ENCODE measurements at places on chromosomes 12 and 14.

DNA sequence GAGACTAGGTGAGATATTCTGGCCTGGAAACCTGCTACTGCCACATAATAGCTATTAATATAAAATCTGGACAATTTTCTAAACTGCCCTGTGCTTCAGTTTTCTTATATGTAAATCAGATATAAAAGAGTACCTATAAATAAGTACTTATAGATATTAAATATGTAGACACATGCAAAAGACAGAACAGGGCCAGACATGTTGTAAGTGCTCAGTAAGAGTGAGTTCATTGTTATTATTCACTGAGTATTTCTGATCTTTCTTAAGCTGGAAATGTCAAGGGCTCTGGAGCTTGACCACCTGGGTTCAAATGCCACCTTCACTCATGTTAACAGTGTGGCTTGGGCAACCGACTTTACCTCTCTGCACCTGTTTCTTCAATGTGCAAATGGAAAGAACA is 179.8 kb downstream of the GALC start:
- no peak for DNase-seq

GRCh38 chr12:12499909-12500604 is 62.6 kb downstream of the DUSP16 start:
- DNase-seq: no peak

DNA sequence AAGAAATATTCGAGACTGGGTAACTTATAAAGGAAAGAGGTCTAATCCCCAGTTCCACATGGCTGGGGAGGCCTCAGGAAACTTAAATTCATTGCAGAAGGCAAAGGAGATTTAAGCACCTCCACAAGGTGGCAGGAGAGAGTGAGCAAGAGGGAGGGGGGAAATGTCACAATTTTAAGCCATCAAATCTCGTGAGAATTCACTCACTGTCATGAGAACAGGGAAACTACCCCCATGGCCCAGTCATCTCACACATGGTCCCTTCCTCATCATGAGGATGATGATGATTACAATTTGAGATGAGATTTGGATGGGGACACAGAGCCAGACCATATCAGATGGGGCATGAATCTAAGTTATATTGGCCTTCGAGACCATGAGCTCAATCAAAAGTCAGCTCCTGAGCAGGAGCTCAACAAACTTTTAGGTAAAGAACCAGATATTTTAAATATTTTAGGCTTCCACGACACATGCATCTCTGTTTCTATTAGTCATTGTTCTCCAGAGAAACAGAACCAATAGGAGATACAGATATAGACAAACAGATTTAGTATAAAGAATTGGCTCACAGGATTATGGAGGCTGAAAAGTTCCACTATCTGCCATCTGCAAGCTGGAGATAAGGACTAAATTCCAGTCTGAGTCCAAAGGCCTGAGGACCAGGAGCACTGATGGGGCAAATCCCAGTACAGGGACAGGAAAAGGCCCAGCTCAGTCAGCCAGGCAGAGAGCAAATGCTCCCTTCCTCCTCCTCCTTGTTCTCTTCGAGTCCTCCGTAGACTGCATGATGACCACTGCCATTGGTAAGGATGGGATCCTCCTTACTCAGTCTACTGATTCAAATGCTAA is 24.9 kb downstream of the DGLUCY start:
- DNase-seq: peak; percentile 50

DNA sequence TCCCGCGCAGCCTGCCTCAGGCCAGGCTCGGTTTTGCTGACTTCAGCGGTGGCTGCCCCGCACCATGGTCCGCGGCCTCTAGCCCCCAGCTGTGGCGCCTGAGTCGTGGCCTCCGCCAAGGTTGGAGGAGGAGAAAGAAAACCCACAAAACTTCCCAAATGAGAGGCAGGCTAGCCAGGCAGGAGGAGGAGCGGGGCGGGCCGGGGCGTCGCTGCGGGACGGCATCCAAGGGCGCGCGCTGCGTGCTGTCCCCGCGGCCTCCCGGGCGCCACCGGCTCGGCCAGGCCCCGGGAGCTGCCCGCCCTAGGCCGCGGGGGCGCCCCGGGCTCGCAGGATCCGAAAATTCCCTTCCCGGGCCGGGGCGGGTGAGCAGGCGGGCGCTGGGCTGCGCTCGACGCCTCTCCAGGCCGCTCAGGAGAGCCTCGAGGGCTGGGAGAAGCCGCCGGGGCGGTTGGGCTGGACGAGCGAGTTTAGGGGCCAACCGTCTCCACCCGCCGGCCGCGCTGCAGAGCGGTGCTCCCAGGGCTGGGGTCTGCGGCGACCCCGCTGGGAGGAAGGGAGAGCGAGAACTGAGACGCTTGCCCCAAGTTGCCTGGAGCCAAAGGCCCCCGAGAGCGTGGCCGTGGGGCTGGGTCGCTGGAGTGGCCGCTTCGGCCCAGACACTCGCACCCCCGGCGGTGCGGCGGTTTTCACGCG is at the start of gene EFS:
EFS (minus strand) TSS at position 137 of the 696 bp plus-strand sequence. CDS start 147 bp downstream, outside the sequence.
- no peak for DNase-seq

GRCh38 chr12:130608132-130608531 is 108.0 kb downstream of the RIMBP2 start:
- no peak for DNase-seq

DNA sequence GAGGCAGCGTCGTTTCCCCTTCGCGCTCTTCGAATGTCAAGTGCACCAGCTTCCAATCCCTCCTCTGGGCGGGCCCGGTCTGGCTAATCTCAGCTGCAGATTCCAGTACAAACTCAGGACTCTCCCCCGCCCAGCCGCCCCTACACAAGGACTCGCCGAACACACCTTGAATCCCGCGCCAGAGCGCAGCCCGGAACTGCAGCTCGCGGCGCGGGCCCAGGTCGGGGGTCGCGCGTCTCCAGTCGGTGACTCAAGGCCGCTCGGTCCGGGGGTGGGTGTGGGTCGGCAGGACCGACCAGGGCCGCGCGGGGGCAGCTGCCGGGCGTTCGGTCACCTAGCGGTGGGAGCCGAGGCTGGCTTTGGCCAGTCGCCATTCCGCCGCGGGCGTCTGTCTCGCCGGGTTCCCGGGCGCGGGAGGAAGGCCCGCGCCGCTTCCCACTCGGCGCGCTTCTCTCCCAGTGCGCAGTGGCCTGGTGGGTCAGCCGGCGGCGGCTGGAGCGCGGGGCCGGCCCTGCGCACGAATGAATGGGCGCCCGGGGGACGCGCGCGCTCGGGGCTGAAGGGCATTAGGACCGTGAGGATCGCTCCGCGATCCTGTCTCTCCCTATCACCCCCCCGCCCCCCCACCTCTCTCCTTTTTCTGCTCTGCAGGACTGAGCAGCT is at the start of gene GALNT16:
GALNT16 (plus strand) TSS at position 632 of the 663 bp plus-strand sequence. CDS start 133 bp downstream, outside the sequence.
- DNase-seq: no peak

GRCh38 chr12:513446-513845 is 53.7 kb downstream of the B4GALNT3 start:
- DNase-seq: no peak

DNA sequence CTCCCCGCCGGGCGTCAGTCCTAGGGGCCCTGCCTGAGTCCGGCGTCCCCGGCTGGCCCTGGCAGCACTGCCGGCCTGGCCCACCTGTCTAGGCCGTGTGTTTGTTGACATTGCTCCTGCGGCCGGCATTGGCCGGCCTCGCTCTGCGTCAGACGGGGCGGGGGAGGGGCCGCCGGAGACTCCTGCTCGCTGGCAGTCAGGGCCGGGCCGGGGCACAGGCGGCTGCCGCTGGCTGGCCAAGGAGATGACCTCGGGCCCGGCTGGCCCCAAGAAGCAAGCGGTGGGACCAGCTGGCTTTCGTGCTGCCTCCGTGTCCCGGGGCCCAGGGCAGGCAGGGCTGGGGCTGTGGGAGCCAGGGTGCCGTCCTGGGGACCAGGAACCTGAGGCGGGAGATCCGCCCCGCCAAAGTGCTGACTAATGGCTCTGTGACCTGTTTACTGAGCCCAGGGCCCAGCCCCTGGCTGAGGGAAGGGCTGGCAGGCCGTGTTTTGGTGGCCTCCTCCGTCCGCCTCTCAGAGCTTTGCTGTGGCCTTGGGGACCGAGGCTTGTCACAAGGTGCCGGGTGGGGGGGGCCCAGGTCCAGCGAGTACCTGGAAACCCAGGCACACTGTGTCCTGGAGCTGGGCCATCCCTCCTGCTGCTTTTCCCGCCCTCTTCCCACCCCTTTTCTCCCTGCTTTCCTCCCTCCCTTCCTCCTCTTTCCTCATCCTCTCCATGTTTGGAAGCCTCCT is 1.8 kb downstream of the ULK1 start:
- DNase-seq: peak; percentile 77

DNA sequence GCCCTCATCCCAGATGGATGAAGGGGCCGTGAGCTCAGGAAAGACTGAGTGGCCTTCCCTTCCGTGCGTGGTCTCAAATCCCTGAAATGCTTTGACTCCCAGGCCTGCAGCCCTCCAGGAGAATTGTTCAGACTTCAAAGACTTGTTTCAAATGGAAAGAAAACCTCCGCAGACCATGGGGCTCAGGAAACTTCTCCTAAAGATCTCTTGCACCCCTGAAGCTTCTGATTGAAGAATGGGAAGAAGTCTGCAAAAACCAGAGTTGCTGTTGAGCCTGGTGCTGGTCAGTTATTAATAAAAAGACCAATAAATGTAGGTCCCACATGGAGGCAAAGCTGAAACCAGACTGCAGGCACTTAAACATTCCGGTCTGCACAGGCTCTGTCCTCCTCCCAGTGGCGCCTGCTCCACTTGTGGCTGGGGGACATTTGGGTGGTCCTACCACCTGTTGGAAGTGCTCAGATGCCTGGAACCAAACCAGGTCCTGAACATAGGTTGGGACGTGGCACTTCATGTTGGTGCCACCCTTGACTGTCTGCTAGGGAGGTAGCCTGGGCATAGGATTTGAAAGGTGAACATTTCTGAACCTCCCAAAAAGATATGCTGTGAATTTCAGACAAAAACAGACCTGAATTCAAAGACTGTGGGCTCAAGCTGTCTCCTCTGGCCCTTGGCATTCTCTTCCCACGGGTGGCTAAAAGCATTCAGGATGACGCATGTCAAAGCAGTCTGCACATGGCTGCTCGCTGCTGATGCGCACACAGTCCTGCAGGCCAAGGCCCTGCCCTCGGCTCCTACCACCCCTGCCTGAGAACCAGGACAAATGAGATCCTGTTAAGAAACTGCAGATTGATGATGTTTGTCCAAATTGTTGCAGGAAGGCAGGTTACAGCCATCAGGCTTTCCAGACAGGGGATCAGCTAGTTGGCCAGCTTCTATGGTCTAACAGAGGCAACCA is 36.2 kb upstream of the MEG3 start:
- no peak for DNase-seq

DNA sequence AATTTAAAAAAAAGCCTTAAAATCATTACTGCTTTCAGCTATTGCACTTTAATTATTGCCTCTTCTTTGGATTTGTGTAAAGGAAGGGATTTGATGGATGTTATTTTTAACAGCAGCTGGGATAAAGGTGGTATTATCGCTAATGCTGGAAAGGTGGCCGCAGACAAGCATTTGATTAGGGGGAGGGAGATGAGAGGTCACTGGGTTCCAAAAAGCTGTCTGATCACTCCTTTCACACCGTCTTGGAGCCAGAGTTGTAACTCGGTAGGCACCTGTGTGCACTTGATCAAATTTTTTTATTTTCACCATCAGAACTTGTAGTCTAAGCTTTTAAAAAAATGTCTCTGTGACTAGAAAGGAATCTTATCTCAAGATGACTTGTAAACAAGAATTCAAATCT is 99.8 kb downstream of the AKAP6 start:
- no peak for DNase-seq

- DNase-seq: no peak
These were observed 38.3 kb downstream of the RAD51B start for GRCh38 chr14:67857778-67858350.

DNA sequence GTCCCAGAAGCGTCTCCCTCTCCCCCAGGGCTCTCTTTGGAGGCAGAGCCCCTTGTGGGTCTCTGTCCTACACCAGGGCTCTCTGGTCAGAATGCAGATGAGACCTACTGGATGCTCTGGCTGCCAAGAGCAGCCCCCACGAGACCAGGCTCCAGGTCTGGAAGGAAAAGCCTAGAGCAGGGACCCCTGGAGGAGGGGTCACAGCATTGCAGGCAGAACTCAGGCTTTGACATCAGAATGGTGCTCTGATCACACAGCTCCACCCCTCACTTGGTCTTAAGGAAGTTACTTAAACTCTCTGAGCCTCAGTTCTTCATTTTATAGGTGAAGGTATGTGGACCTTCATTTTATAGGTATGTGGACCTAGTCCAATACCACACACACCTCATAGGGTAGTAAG is 83.1 kb downstream of the ARL6IP4 start:
- DNase-seq: no peak
